GM10248 (cell line): ENCODE measurements at places on chromosomes 1 and 21.

- peak; percentile 69 for DNase-seq
These were observed 2.6 kb upstream of the CC2D1B start for GRCh38 chr1:52368383-52369172.

DNA sequence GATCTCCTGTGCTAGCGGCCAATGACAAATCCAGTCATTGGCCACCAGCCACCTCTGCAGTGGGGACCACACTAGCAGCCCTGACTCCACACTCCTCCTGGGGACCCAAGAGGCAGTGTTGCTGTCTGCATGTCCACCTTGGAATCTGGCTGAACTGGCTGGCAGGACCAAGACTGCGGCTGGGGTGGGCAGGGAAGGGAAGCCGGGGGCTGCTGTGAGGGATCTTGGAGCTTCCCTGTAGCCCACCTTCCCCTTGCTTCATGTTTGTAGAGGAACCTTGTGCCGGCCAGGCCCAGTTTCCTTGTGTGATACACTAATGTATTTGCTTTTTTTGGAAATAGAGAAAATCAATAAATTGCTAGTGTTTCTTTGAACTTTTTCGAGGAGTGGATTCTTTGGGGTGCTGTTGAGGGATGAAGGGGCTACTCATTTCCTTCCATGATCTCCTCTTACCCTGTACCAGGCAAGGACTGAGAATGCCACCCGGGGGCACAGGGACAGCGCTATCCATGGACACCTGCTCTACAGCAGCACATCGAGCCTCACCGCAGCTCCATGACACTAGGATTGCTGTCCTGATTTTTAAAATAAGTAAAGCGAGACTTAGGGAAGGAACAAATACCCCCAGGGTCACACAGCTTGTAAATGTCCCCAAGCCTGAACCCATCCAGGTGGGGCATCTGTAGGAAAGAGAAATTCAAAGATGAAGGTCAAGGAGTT, 44.7 kb downstream of the TNNT2 start:
- DNase-seq = no peak

DNA sequence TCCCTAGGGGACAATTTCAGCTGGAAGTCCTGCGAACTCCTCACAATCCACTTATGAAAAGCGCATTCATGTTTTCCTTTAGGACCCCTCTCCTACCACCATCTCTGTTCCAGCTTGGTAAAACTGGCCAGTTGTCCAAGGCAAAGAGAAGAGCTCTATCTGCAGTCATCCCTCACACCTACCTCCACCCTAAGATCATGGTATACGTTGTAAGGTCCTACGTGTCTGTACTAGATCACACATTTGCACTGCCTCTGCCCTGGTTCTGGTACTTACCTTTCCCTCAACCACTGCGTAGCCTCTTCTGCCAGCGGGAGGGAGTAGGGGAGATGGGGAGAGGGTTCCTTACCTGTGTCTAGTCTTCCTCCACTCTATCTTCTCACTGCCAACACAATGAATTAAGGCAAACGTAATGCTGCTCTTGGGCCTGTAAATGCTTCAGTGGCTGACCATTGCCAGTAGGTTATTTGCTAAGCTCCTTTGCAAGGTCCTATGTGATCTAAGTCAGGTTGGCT, 739 bp upstream of the NUP133 start:
- DNase-seq = no peak

DNA sequence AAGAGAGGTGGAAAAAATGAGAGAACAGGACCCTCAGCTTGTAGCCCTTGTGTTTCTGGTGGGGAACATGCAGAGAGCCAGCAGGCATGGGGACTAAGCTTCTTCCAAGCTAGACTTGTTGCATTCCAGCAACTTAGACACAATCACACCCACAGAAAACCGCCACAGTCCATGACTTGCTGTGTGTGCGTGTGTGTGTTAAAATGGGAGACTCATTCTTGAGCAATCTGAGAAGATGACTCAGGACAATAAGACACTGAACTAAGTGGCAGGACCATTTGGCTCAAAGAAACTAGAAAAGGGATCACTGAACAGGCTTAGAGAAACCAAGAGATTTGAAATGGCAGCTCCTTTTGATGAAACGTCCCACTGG, 78.0 kb downstream of the HLX start:
- no peak for DNase-seq

DNA sequence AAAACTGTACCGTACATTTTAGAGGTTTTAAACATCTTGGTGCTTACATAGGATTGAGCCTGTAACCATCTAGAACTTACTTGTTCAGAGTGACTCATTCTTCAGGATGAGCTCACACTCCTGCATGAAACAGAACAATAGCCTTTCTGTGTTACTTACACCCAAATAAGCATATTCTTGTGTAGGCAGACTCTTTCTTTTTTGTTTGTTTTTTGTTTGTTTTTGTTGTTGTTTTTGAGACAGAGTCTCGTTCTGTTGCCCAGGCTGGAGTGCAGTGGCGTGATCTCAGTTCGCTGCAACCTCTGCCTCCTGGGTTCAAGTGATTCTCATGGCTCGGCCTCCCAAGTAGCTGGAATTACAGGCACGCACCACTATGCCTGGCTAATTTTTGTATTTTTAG, 3.8 kb upstream of the CA6 start:
- DNase-seq = no peak

- peak; percentile 31 for DNase-seq
These were observed 4.5 kb downstream of the PARP1 start for GRCh38 chr1:226403201-226404034.

DNA sequence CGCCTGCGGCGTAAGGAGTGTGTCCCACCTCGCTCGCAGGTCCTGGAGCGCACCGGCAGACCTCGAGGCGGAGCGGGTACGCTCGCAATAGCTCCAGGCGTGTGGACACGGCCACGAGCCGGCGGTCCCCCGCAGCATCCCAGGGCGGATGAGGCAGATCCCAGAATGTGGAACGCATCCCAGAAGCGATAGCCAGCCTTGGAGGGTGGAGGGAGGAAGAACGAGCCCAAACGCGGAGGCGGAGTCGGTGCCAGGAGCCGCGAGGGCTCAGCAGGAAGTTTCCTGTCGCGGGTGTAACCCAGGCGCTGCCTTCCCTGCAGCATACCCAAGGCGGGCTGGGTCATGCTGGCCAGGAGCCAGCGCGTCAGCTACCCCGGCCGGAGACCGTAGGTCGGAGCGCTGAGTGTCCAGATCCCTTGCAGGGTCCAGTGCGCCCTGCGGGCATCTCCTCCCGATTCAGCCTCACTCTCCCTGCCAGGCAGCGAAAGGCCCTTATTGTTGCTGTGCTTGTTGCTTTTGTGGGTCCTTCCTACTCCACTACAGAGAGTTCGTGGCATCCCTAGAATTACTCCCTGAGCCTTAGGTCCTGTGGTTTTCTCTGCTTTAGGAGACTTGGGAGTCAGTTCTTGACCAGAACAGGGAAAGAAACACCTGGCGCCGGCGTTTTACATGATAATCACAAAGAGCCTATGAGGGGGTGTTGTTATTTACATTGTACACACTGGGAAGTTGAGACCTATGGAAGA, 27.7 kb downstream of the STYXL2 start:
- no peak for DNase-seq

DNA sequence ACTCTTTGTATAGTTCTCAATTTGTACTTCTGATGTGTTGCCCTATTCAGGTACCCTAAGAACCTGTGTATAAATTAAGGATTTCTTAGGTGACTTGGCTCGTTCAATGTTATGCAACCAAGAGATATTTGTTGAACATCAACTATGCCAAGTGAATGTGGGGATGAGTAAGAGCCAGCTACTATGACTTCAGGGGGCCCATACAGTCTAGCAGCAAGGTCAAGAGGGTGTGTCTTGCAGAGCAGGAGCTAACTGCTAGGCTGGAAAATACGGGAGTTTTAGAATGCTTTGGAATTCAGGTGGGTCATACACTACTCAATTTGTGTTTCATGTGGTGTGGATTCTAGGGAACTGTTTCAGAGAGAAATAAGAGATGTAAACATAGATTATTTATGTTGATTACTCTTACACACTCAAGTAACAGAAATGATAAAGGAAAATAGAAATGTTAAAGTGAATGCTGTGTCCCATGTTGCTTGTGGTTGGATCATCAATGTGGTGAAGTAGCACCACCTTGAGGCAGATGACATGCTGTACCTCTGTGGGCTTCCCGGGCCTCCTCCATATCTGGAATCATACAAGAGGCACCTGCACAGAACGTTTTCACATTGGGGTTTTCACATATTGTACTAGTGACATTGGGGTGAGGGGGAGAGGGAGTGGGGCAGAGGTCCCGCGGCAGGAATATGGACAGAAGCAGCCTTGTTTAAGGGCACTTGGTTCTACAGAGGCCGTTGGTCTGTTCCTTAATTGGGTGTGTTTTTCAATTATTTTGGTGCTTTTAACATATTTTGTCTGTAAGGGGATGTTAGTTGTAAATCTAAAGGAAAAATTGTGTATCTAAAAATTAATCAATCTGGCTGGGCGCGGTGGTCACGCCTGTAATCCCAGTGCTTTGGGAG, 12.4 kb downstream of the ARPC5 start:
- DNase-seq = peak; percentile 58
